ENCODE measurements at places on chromosomes 12 and 14.

- DNase-seq = no peak
Observed at GRCh38 chr14:39109893-39110715, 4.0 kb upstream of the GEMIN2 start.

GRCh38 chr12:124028555-124028925, 55.5 kb downstream of the ZNF664 start:
- DNase-seq = no peak

GRCh38 chr14:99280066-99280731, 8.2 kb upstream of the BCL11B start:
- DNase-seq = no peak

DNA sequence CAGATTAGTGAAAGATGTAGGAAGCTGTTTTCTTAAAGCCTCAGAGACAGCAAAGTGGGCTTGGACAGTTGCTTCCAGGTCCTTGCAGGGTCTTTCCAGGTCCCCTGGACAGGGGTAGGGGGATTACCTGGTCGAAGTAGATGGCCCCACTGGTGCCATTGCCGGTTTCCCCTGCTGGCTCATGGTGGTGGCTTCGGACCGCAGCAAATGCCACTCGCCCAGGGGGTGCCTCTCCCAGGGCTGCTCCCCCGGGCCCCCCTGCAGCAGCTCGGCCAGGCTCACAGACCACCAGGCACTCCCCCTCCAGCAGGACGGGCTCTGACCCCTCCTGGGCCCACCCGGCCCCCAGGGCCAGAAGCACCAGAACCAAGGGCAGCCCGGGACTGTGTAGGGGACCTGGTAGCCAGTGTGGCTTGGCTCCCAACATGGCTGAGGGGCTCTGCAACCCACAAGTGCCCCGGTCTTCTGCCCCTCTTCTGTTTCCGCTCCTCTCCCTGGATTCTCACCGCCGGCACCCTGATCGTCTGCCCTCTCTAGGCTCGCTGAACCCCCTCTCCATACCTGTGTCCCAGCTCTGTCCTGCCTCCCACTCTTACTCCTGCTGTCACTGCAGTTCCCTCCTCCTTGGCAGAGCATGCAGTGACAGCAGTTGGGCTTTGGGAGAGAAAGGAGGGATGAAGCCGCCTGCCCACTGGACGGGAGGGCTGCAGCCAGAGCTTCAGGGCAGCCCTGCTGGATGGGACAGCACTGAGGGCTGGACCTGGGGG, 657 bp downstream of the CBLN3 start:
- no peak for DNase-seq

DNA sequence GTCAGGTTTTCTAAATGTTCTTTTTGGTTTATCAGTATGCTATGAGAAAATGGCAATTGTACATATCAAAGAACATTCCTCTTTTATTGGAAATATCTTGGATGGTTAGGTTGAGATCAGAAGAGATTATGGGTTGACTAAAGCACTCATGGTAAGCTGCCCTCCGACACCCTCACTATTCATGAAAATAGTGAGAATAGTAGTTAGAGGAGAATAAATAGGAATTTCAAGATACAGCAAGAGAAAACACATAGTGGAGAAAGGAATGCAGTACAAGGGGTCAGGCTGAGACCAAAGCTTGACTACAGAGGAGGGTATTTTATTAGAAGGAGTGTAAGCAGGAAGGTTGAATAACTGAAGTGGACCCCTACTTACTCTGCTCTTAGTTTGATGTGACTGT, 112.5 kb downstream of the PTPRQ start:
- DNase-seq = no peak

- DNase-seq = no peak
Observed at GRCh38 chr12:108895220-108895802, 15.4 kb downstream of the DAO start.

- no peak for DNase-seq
Observed at GRCh38 chr12:39413836-39414771, 28.8 kb downstream of the KIF21A start.

DNA sequence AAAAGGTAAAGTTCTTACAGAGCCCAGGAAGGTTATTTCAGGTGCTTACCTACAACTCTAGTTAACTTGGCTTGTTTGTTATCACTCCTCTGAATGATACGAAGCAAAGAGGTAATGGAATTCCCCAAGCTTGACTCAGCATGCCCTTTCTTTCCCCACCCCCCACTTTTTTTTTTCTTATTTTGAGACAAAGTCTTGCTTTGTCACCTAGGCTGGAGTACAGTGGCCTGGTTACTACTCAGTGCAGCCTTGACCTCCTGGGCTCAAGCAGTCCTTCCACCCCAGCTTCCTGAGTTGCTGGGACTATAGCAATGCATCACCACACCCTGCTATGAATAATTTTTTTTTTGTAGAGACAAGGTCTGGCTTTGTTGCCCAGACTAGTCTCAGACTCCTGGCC, 17.1 kb upstream of the YBX3 start:
- no peak for DNase-seq

Measured in NCI-H524 treated with DMSO at 0.1 percent for 48 hours (cell line).